ENCODE measurements at places on chromosomes 16 and 17.

DNA sequence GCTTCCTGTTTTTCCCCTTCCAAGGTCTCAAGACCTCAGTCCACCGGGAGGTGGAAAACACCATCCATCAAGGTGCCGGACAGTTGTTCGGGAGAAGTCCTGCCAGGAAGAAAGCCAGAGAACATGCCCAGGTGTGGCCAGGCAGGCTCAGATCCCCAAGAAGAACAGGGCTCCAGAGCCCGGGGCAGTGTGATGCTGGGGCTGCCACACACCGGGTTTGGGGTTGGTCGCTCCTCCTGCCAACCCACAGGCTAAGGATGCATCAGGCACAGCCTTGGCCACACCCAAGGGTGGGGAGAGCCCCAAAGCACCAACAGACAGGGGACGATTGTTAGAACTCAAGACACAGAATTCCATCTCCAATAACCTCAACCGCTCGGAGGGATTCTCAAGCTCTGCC, 19.7 kb downstream of the ZFHX3 start:
- DNase-seq: no peak

DNA sequence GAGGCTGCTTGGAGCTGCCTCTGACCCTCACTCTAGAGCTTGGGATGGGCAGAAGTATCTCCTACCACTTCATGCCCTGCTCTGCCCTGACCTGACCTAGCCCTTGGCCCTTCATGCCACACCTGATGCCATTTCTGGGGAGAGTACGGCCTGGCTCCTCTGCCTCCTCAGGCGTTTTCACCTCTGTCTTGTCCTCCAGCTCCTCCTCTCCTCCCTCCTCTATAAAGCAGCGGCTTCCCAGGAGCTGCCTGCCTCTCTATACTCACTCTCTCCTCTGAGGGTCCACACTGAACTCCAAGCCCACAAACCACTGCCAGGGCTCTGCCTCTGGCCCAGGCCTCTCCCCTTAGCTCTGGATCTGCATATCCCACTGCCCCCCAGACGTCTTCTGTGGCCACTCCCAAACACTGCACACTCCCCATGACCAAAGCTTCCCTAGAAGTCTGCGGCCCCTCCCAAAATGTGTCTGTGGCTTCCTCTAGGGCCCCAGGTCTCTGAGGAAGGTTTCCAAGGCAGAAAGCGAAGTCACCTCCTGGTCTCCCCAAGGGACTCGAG, 52.6 kb downstream of the PITPNM3 start:
- DNase-seq: no peak

GRCh38 chr17:77882481-77883212, 75.9 kb upstream of the TNRC6C start:
- DNase-seq: peak; percentile 9

DNA sequence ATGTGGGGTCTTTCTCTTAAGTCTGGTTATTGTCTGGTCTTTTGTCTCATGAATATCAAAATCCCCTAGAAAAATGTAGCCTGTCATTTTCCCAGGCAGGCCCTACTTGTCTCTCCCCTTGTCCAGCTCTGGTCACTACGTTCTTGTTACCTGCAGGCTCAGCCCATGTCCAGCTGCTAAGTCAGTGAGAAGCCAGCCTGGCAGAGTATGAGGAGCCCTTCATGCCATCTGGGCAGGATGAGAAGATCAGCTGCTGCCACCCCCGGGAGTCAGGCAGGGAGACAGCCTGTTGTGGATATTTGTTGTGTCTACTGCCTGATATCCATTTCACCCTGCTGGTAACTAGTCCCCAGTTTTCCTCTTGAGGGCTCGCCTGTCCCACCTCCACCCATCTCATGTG, 88.9 kb downstream of the ASIC2 start:
- no peak for DNase-seq

- DNase-seq: no peak
These were observed 21.2 kb downstream of the DHODH start for GRCh38 chr16:72029567-72030271.

GRCh38 chr17:80913928-80914821, 77.5 kb upstream of the CHMP6 start:
- DNase-seq: no peak

Measured in WERI-Rb-1 (cell line).